H4 (cell line): ENCODE measurements at places on chromosomes 6 and 20. TPM values are rescaled to one million over a fixed set of nuclear protein-coding genes. Genes with fewer than 3 reads are reported as not detected.

ANKRD66 gene
- not detected in 2 replicates for total RNA-seq

NUDT3 gene
- total RNA-seq = 8.1 and 11.5 TPM in 2 replicates

SLC22A7 gene
- total RNA-seq = not detected in 2 replicates

VNN1 gene
- not detected in 2 replicates for total RNA-seq

TCF15 gene
- not detected in 2 replicates for total RNA-seq

CAGE1 gene
- not detected in 2 replicates for total RNA-seq

OR2J2 gene
- not detected in 2 replicates for total RNA-seq

AARS2 gene
- total RNA-seq = 9.5 and 14.0 TPM in 2 replicates

NKX2-2 gene
- total RNA-seq = 0.56 and 1.2 TPM in 2 replicates

CGA gene
- not detected in 2 replicates for total RNA-seq

ARHGAP18 gene
- total RNA-seq = 8.0 and 8.9 TPM in 2 replicates

BMP7 gene
- total RNA-seq = 11.3 and 11.8 TPM in 2 replicates

ZNF318 gene
- total RNA-seq = 4.7 and 7.5 TPM in 2 replicates

VWA7 gene
- 0.37 and 2.2 TPM in 2 replicates for total RNA-seq

REPS1 gene
- total RNA-seq = 19.7 and 25.1 TPM in 2 replicates

SOD2 gene
- 48.3 and 60.2 TPM in 2 replicates for total RNA-seq

FAM184A gene
- total RNA-seq = 1.4 and 2.1 TPM in 2 replicates

KIAA1755 gene
- not detected in 2 replicates for total RNA-seq

SLC22A23 gene
- total RNA-seq = 1.9 and 2.6 TPM in 2 replicates

REM1 gene
- not detected in 2 replicates for total RNA-seq

OLIG3 gene
- total RNA-seq = not detected in 2 replicates

TGM3 gene
- not detected in 2 replicates for total RNA-seq

AGER gene
- 0.41 TPM in 1 of 2 replicates, not detected in the other for total RNA-seq

HRH3 gene
- total RNA-seq = not detected in 2 replicates

ZKSCAN8 gene
- total RNA-seq = 7.4 and 10.1 TPM in 2 replicates

ANKEF1 gene
- total RNA-seq = 4.1 and 4.4 TPM in 2 replicates

OR2B6 gene
- not detected in 2 replicates for total RNA-seq

TUBB1 gene
- not detected in 2 replicates for total RNA-seq

TPBG gene
- total RNA-seq = 15.9 and 20.3 TPM in 2 replicates

MRAP2 gene
- total RNA-seq = not detected in 2 replicates

C20orf202 gene
- total RNA-seq = not detected in 2 replicates

PDE7B gene
- 1.7 and 2.3 TPM in 2 replicates for total RNA-seq

OXT gene
- not detected in 2 replicates for total RNA-seq

PBOV1 gene
- total RNA-seq = not detected in 2 replicates

PDYN gene
- total RNA-seq = not detected in 2 replicates

SMLR1 gene
- total RNA-seq = not detected in 2 replicates

LTV1 gene
- total RNA-seq = 26.6 and 28.4 TPM in 2 replicates

TBC1D20 gene
- total RNA-seq = 18.0 and 21.6 TPM in 2 replicates

MRPS18A gene
- 73.4 and 84.5 TPM in 2 replicates for total RNA-seq

PRSS16 gene
- total RNA-seq = 3.4 and 5.2 TPM in 2 replicates

PLAGL1 gene
- total RNA-seq = 9.8 and 18.5 TPM in 2 replicates

CDSN gene
- total RNA-seq = not detected in 2 replicates

CNR1 gene
- total RNA-seq = 0.74 and 0.87 TPM in 2 replicates

LPIN3 gene
- total RNA-seq = 0.33 and 0.79 TPM in 2 replicates

BPIFA1 gene
- not detected in 2 replicates for total RNA-seq

ME1 gene
- 49.6 and 53.1 TPM in 2 replicates for total RNA-seq

ZC3H12D gene
- 0.10 and 0.17 TPM in 2 replicates for total RNA-seq

RIPPLY2 gene
- total RNA-seq = not detected in 2 replicates

TREM2 gene
- 0.27 TPM in 1 of 2 replicates, not detected in the other for total RNA-seq

CYP21A2 gene
- total RNA-seq = 0.48 TPM in 1 of 2 replicates, not detected in the other

LRFN2 gene
- not detected in 2 replicates for total RNA-seq

HLA-DPA1 gene
- 5.2 and 5.4 TPM in 2 replicates for total RNA-seq

BEND6 gene
- total RNA-seq = 10.5 and 18.9 TPM in 2 replicates

CCNC gene
- 77.1 and 94.4 TPM in 2 replicates for total RNA-seq

TXNDC5 gene
- 462 and 475 TPM in 2 replicates for total RNA-seq

DNPH1 gene
- total RNA-seq = 110 and 147 TPM in 2 replicates

UNC5CL gene
- 0.25 and 0.27 TPM in 2 replicates for total RNA-seq

SLC22A3 gene
- not detected in 2 replicates for total RNA-seq

ADAM33 gene
- not detected in 2 replicates for total RNA-seq
